ENCODE measurements at places on chromosomes 6 and 20.

DNA sequence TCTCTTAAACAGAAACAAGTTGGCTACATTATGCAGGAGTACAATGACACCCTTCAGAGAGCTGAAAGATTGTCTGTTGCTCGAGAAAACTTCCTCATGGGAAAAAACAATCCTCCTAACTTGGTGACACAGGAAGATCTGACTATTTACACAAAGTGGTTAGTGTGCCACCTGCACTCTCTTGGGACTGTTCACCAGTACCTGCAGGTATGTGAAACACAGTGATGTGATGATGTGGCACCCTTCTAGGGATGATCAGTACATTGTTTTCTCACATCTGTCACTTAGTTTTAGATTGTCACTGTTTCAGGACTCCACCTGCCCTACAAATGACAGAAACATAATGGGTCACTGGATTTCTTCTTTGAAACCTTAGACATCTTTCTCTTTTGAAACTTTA lies 101.8 kb downstream of the CEP57L1 start:
- DNase-seq = no peak

- DNase-seq = no peak
Measured at GRCh38 chr20:50297498-50298376, 107.1 kb downstream of the CEBPB start.

GRCh38 chr20:10369723-10370090 lies 64.3 kb downstream of the MKKS start:
- no peak for DNase-seq

- no peak for DNase-seq
Measured at GRCh38 chr6:49457771-49458170, 5.3 kb downstream of the MMUT start.

DNA sequence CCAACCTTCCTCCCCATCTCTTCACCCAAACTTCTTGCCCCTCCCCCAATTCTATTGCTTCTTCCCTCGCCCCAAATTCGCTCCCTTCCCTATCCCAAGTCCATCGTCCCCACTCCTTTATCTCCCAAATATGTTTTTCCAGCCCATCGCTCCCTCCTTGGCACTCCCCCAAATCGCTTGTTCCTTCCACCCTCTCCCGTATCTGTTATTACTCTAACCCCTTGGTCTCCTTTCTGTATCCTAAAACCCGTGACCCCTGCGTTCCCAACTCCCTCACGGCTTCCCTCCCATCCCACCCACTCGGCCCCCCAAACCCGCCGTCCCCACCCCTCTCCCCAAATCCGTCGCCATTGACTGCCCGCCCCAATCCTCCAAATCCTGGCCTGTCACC lies 584 bp downstream of the MTCH1 start:
- DNase-seq = no peak

- DNase-seq = no peak
Measured at GRCh38 chr6:144662812-144663365, 377.8 kb downstream of the UTRN start.

DNA sequence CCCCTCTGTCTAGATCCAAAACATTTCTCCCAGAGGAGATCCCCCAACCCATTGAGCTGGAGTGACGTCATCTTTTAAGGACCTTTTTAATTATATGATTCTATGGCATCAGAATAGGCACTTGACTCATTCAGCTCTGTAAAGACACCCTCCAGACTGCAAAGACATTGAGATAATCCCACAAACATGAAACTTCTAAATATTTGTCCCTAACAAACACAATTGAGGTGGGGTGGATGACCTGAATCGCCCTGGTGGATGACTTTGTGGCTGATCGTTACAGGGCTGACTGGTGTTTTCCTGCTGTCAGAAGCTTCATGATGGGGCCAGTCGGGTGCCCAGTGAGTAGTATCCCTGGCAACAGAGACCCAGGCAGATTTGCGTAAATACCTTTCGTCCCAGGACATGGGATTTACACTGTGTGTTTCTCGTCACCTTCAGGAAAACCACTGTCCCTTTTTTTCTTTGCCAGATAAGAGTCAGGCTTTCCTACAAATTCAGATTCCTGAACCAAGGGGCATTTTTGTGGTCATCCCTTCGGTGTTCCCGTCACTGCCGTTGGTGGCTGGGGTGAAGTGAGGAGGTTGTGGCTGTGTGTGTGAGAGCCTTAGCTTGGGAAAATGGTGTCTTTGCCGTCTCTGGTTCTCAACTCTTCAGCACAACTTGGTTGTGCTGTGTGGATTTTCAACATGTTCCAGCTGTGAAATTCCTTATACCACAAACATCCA lies 5.3 kb upstream of the PCK1 start:
- DNase-seq = no peak

DNA sequence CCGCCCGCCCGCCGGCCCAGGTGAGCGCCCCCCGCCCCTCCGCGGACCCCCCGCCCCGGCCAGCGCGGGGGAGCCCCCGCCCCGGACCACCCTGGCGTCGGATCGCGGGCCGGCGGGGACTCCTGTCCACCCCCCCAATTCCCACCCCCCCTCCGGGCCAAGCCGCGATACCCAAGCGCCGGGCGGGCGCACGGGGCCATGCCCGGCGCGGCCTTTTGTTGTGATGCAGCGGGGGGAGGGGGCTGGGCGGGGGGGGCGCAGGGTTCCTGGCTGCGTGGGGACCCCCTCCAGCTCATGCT lies 245 bp downstream of the SRC start:
- no peak for DNase-seq
